ENCODE measurements at places on chromosomes 6 and 20.
A peak's percentile ranks its signal among the peaks of the same experiment; 100 is the strongest.

DNA sequence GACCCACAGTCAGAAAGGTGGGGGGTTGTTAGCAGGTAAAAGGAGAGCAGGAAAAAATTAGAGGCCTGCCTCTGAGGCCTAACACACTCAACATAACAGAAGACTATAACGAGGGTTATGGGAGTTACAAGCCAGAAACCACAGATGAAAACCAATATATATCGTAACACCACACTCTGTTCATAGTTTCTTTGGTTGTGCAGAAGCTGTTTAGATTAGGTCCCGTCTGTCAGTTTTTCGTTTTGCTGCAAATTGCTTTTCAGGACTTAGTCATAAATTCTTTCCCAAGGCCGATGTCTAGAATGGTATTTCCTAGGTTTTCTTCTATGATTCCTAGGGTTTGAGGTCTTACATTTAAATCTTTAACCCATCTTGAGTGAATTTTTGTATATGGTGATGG, 3.7 kb upstream of the MAP3K5 start:
- DNase-seq, result no peak

GRCh38 chr6:14017626-14018475, 93.1 kb downstream of the RNF182 start:
- DNase-seq, result no peak

GRCh38 chr20:34720266-34720665, 16.1 kb downstream of the TP53INP2 start:
- no peak for DNase-seq

- no peak for DNase-seq
Observed at GRCh38 chr6:138289739-138290138, 71.4 kb upstream of the PBOV1 start.

- DNase-seq, result no peak
Observed at GRCh38 chr6:90720404-90720803, 133.5 kb upstream of the MAP3K7 start.

DNA sequence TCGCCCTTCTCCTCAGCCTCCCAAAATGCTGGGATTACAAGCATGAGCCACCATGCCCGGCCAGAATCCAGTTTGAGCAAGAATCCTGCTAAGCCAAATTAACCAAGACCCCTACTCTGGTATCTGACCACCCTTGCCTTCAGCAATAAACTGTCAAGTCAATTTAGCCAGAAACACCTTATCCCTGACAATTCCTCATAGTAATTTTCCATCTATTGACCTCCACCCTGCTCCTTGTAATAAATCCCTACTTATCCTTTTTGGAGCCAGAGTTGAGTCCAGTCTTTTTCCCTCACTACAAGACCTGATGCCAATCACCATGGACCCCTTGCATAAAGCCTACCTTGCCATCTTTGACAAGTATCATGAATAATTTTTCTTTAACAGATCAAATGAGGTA, 114.1 kb upstream of the GPR6 start:
- DNase-seq, result no peak

DNA sequence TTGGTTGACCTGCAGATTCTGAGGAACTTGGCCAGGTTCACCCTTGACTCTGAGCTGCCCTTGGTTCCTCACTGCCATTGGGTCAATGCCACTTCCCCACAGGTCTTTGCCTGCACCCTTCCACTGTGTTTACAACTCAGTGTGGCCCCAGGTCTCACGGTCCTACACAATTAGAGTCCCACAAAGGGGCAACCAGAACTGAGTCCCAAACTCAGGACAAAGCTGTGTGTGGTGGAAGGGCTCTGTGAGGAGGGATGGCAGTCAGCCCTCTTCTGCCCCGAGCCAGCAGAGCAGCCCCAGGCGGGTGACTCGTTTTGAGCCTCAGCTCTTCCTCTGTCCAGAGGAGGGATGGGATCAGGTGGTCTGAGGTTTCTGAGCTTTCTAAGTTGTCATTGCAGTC, 69.5 kb downstream of the NPEPL1 start:
- DNase-seq, result no peak

DNA sequence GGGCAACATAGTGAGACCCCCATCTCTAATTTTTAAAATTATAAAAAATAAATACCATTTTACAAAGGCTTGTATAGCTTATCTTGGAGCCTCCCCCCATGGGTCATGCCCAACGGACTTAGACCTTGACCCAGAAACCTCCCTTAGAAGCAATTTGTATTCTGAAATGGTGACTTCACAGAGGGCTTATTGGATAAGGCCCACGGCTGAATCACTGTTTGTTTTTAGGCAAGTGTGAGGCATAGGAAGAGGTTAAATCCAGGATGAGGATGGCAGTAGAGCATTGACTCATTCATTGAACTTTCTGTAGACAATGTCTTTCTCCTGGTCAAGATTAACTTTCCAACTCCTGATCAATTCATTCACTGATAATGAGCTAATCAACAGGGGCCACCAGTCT, 6.2 kb upstream of the SNAI1 start:
- no peak for DNase-seq

GRCh38 chr20:56552911-56553629, 20.0 kb downstream of the FAM209B start:
- no peak for DNase-seq

- no peak for DNase-seq
Observed at GRCh38 chr6:118649918-118650581, 1.3 kb downstream of the CEP85L start.

DNA sequence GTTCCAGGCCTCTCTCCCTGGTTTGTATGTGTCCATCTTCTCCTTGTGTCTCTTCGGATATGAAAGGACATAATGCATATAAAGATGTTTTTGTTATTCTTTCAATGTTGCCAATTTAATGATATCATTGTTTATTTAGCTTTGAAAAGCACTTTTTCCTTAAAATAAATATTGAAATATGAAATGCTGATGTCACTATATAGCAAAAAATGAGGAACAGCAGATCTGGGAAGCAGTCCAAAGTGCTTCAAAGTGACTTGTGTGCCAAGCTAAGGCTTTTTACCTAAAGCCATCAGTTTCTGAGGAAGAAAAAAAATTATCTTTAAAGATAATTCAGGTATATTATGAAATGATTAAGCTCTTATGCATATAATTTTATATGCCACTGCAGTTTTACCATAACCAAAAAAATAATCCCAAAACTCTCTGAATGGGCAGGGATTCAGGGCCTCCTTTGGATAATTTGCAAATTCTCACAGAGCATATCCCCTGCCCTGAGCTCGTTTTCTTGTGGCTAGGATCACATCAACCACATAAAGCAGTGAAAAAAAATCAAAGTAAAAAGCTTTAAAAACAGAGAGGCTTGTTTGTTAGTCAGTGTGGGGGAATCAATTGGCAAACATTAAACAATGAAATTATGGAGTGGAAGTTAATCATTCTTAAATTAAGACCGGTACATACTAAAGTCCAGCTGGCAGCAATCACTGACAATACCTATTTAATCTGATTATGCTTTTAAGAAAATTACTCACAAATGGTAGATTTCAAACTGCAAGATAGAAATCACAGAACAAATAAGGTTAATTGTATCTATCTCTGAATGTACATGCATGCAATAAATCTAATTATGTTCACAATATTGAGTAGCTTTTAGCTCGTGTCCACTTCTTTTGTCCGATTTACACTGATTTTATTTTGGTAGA, 1027.9 kb upstream of the ADGRB3 start:
- DNase-seq, result no peak

DNA sequence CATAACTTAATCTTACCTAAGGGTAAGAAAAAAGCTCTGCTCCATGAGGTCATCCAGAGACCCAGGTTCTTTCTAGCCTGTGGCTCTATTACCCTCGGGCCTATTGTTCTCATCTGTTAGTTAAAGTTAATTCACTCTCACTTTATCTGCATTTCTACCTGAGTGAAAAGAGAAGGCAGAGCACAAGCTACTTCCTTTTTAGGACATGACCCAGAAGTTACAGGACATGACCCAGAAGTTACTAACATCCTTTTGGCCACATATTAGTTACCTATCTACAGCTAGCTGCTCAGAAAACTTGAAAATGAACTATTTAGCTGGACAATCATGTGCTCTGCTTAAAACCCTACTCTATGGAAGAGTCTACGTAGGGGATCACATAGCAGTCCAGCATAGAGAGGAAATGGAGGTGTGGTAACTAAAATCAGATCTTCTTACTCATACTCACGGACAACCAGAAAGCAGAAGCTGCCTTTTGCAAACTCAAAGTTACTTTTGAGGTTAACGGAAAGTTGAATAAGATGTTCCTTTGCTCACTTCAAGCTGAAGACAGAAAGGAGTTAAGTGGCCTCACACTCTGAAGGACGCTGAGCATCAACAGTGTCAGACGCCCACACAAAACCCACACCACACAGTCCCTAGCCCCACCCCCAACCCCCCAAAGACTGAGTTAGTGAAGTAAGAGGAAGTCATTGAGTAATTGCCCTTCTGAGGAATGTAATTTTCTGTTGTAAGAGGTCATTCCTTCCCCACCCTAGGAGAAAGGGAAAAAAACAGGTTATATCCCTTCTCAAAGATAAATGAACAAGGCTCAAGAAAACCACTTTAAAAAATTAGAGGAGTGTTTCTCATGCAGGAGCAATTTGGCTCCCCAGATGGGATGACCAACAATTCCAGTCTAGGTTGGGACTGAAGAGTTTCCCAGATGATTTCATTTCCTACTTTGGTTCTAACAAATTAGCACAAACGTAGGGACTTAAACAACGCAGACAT, 45.9 kb upstream of the TAB2 start:
- DNase-seq, result peak; percentile 60

DNA sequence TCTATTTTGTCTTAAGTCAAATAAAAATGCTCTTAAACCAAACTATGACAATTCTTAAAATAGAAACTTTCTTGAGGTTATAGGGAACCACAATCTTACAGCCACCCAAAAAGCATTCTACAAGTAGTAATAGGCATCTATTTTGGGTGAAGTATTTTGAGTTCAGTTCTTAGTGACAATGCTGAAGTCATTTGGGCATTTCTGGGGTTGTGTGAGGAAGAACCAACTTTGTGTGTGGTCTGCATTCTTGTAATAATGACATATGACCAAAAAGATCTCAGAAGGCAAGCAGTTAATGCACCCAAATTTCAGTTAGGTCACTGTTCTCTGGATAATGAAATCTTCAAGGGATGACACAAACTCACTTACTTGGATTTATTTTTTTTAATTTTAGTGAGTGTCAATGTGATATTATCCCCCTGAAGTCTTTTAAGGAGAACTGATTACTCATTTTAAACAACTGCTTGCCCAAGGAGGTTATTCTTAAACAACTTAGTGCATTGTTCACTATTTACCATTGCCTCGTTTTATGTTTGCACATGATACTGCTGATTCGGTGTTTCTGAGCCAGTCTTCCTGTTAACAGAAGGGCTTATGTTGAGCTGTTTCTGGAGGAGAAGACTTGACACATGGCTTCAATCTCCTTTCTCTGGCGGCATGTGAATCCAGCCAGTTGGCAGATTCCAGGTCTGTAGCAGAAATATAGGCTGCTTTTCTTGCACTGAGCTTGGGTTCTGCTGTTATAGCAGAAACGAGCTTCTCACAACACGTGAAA, 618.9 kb downstream of the BCKDHB start:
- DNase-seq, result no peak

DNA sequence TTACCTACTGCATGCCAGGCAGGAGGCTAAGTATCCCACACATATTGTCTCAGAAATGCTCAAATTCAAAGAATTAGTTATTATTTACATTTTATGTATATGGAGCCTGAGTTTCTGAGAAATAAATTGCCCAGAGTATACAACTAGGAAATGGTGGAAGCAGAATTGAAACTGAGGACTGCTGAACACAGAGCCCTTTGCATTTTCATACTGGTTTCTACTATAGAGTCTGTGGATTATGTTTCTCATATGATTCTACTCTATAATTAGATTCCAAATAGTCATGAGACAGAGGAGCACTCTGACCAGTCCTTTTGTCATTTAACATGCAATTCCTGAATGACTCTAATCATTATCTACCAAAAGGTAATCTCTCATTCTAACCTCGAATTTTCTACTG, 254.3 kb downstream of the LMBRD1 start:
- no peak for DNase-seq

DNA sequence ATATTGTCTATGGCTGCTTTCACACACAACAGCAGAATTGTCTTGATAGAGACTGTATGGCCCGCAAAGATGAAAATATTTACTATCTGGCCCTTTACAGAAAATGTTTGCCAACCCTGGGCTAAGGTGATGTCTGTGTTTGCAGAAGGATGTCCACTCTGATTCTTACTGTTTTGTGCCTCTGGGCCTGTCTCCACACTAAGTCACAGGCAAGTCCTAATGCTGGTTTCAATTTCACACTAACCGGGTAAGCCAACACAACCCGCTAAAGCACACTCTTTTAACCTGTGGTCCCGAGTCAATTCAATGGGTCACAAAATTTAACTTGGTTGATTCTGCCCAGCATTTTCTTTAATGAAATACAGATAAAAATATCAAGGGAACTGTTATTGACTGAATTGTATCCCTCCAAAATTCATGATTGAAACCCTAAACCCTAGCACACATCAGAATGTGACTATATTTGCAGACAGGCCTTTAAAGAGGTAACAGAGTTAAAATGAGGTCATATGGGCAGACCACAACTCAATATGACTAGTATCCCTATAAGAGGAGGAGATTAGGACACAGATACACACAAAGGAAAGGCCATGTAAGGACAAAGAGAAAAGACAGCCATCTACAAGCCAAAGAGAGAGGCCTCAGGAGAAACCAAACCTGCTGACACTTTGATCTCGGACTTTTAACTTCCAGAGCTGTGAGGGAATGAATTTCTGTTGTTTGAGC, 78.4 kb downstream of the FYN start:
- DNase-seq, result no peak

GRCh38 chr6:137843211-137843610, 23.8 kb upstream of the TNFAIP3 start:
- DNase-seq, result no peak

GRCh38 chr6:157527471-157527907, 146.5 kb downstream of the ZDHHC14 start:
- DNase-seq, result no peak

- DNase-seq, result no peak
Observed at GRCh38 chr6:156016186-156016976, 560.7 kb upstream of the NOX3 start.

DNA sequence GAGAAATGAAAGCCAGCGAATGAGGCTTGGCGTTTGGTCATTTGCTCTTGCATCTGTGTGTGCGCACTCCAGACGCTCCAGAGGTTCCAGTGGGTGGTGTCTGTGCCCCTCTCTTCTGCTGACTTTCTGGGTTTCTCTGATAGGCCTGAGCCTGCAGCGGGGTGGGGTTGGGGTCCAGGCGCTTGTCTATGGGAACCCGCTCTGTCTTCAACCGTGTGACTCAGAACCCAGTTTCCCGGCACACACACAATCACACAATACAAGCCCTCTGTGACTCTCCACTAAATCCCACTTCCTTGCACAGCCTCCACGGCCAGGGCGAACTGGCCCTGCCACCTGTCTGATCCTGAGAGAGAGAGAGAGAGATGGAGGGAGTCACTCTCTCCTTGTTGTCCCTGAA, 24.6 kb downstream of the RBM38 start:
- DNase-seq, result no peak

GRCh38 chr6:33171880-33172687, 20.2 kb downstream of the COL11A2 start:
- no peak for DNase-seq

DNA sequence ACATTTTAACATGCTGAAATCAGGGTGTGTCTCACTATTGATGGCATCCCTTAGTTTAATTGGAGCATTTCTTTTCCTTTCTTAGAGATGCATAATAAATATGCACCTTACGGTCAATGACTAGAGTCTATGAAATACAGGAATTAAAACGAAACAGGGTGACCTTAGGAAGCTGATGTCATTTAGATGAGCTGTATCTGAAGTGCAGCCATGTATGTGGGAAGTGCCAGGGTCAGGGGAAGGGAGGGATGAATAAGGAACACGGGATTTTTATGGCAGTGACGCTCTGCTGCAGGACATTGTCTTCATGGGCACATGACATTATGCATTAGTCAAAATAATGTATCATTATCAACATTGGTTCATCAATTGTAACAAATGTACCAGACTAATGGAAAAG, 84.0 kb downstream of the AGPAT4 start:
- no peak for DNase-seq
